NCI-H1417 treated with DMSO at 0.1 percent for 48 hours (cell line): ENCODE measurements at places on chromosomes 2 and 18.

- no peak for DNase-seq
Measured at GRCh38 chr2:163266772-163267171, 428.2 kb upstream of the KCNH7 start.

DNA sequence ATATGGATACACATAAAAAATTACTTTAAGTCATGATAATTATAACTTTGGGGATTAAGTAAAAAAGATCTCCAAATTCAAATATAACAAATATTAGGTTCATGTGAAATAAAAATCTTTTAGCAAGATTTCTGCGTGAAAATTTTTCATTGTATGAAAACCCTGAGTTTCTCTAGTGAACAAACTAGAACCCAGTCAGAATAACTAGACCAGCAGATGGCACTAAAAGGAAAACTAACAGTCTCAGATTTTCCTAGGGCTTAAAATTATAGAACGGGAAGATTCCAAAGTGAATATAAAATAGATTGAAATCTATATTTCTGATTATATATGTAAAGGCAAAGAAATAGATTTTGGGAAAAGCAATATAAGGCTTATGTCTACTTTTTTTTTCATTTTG lies 43.3 kb downstream of the TMEM200C start:
- DNase-seq: no peak

DNA sequence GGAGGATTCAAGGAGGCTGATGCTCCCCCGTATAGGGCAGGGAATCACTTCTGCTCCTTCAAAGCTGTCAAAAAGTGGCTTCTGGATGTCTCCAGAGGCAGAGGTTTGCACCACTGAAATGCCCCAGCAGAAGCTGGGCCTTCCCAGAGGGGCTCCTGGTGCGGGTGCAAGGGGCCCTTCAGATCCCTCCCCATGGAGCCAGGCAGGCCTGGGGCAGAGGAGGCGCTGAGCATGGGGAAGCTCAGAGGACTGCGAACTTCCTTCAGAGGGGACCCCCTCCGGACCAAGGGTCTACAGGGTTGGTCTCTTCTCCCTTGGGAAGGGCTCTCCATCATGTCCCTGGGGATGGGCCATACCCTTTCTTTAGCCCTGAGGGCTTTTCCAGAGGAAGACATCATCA lies 341.2 kb downstream of the DYSF start:
- DNase-seq: no peak

DNA sequence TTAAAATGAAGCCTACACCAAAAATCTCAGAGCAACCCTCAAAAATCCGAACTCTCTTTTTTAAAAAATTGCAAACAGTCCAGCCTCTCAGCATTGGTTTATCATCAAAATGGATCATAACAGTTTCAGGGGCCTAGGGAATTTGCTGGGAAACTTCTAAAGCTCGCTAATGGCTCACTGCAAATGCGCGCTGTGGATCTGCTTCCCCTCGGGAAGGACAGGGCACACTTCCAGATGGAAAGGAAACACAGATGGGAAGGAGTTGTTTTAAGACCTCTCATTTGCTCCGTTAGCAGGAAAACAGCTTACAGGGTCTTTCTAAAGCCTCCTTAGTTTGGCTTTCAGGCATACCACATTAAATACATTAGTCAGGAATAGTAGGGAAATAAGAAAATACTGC lies 27.2 kb downstream of the FECH start:
- DNase-seq: no peak

DNA sequence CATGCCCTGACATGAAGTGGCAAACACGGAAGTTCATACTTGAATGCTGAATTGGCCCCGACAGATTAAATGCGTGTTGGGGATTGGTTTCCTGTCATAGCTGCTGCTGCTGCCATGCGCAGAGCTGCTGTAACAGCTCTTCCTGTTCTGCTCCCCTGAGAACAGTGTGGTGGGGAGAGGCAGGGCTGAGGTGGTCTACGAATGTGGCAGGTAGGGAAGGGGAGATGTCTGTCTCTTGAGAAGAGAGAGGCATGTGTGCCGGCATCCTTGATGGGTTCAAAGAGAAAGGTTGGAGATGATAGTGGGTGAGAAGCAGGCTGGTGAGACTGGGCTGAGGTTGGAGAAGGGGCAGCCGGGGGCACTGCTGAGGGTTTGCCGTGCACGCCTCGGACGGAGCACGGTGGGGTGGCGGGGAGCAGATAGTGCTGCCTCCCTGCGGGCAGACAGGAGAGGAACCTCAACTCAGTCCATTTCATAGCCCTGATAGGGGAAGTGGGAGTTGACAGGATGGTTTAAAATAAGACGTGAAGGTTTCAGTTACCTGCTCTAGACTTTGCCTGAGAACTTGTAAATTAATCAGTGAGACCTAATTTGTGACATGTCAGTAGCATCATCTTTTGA lies 46.1 kb downstream of the TMEM185B start:
- no peak for DNase-seq

GRCh38 chr2:148917431-148917830 lies 42.4 kb downstream of the KIF5C start:
- DNase-seq: no peak

DNA sequence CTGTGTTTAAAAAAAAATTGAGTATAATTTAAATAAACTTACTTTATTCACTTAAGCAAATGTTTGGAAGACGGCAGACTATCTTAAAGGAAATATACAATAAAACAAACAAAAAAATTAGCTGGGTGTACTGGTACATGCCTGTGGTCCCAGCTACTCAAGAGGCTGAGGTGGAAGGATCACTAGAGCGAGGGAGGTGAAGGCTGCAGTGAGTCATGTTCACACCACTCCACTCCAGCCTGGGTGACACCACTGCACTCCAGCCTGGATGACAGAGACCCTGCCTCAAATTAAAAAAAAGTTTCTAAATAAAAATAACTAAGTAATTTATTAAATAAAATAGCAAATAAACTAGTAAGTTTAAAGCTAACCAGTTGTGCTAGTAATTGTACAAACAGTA lies 7.5 kb downstream of the PUM2 start:
- DNase-seq: no peak

GRCh38 chr2:119759451-119760236 lies at the start of gene PTPN4:
TSS of gene PTPN4 (plus strand) at chr2:119759922. CDS start at chr2:119809854, 49,932 bp downstream.
- DNase-seq: peak; percentile 94

DNA sequence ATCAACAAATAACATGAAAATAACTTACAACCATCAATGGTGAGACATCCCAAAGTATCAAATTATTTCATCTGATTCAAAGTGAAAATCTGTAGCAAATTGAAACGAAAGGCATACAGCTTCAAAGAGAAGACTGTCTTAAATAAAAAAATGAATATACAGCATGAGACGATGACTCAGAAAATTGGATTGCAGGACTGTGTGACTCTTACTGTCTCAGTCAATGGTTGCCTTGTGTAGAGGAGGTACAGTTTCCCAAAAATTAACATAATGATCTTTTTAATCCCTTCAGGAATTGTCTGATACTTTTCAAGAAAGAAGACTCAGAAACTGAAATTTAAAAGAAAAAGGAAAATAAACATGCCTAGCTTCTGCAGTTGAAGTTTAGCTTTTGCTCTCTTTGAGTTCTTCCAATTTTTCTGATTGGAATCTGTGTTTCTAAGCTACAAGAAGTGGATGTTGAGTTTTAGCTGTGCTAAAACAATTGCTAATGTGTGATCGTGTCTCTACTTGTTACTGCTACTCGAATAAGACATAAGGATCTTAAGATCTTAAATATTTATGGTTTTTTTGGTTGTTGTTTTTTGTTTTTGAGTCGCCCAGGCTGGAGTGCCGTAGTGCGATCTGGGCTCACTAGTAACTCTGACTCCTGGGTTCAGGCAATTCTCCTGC lies 41.1 kb upstream of the EPB41L3 start:
- no peak for DNase-seq

GRCh38 chr2:78992807-78993517 lies 32.5 kb upstream of the REG3G start:
- no peak for DNase-seq

- no peak for DNase-seq
Measured at GRCh38 chr2:202486351-202486750, 110.2 kb downstream of the BMPR2 start.

DNA sequence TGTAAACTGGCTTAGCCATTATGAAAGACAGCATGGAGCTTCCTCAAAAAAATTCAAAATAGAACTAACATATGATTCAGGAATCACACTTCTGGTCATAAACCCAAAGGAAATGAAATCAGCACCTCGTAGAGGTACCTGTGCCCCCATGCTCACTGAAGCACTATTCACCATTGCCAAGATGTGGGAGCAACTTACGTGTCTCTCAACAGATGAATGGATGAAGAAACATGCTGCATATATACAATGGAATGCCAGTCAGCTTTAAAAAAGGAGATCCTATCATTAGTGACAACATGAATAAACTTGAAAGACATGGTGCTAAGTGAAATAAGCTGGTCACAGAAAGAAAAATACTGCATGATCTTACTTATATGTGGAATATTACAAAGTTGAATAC lies 8.2 kb downstream of the SCTR start:
- DNase-seq: no peak

DNA sequence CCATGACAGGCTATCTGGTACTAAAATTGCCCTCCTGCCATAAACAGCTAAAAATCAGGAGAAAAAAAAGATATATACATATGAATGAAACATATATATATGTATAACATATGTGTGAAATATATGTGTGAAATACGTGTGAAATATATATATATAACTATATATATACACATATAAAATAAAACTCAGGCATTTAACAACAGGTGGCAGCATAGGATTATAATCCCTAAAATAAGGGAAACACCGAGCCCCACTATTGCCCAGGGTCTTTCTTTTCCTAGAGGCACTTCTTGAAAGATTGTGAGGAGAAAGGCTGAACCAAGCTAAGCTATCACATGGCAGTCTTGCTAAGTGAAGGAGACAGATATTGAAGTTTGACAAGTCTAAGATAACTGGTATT lies 65.9 kb upstream of the CYTIP start:
- no peak for DNase-seq

- no peak for DNase-seq
Measured at GRCh38 chr18:41231681-41232080, 723.4 kb upstream of the PIK3C3 start.

GRCh38 chr18:45792506-45793263 lies 32.8 kb upstream of the SIGLEC15 start:
- no peak for DNase-seq

- no peak for DNase-seq
Measured at GRCh38 chr2:29991086-29991485, 69.7 kb upstream of the ALK start.

- no peak for DNase-seq
Measured at GRCh38 chr2:30758191-30758651, 49.0 kb downstream of the CAPN13 start.

DNA sequence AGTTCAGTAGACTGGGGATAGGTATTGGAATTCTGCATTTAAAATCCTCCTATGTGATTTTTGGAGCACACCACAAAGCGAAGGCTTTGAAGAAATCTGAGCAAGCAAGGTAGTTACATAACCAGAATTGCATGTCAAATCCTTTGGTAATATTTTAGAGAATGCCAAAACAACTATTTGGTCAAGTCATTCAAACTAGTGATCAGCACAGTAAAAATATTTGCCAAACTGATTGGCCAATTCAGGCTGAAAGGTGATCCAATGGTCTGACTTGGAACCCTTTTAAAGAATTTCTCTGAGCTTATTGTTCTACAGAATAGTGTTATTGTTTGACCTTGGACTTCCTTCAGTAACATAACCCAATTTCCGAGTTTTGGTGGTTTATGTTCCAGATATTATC lies 214.2 kb upstream of the ETAA1 start:
- no peak for DNase-seq

DNA sequence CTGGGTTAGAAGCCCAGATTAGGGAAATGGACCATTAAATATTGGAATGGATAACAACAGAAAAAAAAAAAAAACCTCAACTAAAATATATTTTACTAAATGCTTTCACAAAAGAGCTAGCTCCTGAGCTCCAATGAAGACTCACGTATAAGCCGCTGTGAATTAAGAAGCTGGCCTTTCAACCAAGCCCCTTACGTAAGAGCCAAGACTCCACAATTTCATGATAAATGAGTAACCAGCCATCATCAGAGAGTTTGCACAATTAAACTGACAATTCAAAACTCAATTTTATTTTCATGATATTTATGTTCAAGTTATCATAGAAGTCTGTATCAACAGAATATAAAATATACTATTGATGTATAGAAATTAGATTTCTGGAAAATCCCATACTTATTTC lies 70.7 kb upstream of the HNRNPA3 start:
- no peak for DNase-seq

DNA sequence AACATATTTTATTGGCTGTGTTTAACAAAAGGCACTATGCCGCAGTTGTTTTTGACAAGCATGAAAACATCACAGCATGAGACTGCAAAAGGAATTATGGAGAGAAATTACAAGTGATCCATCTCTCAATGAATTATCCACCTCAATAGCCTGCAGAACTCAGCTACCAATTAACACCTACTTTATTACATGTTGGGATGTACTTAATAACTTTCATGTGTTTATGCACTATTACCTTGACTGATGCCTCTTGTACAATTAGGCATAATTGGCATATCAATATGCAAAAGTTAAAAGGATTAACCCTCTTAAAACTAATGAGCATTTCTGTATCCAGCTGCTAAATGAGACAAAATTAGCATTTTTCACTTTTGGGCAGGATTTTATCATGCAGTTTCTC lies 27.8 kb downstream of the ARHGAP15 start:
- peak; percentile 51 for DNase-seq

- DNase-seq: no peak
Measured at GRCh38 chr18:31996007-31996406, 22.6 kb upstream of the RNF125 start.

DNA sequence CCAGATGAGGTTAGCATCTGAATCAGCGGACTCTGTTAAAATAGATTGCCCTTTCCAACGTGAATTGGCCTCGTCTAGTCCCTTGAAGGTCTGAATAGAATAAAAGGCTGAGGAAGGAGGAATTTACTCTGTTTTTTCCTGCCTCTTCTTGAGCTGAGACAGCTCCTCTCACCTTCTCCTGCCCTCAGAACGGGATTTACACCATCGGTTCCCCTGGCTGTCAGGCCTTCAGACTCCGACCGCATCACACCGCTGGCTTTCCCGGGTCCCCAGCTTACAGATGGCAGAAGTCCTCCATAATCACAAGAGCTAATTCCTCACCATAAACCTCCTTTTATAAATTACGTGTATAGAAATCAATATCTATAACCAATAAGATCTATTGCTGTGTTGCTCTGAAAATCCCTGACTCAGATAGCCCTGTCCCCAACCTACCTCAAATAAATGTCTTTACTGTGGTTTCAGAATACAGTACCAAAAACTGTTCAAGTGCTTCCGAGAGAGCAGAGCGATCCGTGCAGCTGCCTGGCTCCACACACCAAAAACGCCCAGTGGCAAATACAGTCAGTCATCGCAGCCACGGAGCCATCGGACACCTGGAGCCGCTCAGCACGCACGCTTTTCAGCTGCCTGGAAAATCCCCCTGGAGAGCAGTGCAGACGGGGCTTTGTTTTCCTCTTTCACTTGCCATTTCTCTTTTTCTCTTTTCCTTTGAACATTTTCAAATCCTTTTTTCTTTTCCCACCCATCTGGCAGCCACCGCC lies 196.9 kb downstream of the NRP2 start:
- no peak for DNase-seq
